ENCODE measurements at places on chromosomes 3 and 15.

- no peak for DNase-seq
These were observed 5.1 kb downstream of the RASA2 start for GRCh38 chr3:141491929-141492328.

DNA sequence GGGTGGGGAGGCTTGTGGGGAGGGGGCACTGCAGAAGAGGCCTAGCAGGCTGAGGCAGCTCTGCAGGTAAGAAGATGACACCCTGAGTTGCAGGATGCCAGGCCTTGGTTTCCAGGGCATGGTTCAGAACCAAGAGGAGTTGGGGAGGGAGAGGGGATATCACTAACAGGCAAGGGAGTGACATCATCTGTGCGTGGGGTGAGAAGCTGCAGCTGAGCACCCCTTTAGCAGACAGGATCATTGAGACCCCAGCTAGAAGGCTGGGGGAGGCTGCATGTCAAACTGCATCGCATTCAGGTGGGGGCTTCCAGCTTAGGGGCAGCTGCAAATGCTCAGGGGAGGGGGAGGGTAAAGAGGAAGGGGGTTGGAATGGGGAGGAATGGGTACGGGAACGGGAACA, 23.0 kb downstream of the CACNA2D2 start:
- no peak for DNase-seq

DNA sequence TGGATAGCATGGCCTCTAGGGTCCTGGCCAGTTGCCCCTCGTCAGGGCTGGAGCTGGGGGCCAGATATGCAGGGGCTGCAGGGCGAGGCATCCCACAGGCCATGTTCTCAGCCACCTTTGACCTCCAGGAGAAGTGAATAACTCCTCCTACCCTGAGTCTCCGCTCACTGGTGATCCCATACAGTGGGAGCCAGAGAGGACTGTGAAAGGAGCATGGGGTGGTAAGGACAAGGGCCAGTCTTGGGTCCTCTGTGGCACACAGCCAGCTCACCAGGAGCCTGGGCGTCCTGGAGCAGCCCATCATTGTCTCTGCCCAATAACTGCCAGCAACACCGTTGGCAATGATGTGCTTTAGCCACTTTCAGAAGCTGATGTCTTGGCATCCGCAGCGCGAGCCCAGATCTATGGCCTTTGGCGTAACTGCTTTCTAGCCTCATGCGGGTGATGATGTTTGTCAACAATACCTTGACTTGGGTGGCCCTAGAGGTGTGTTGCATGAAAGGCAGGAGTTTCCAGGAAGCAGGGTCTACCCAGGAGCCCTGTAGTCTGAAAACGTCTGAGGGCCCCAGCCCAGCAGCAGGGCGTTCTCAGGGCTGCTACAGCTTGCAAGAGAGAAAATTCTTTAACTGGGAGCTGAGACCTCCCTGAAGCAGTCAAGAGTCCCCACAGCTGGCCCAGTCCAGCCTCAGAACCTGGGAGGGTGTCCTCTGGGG, 61.1 kb upstream of the IQSEC1 start:
- DNase-seq, result no peak

DNA sequence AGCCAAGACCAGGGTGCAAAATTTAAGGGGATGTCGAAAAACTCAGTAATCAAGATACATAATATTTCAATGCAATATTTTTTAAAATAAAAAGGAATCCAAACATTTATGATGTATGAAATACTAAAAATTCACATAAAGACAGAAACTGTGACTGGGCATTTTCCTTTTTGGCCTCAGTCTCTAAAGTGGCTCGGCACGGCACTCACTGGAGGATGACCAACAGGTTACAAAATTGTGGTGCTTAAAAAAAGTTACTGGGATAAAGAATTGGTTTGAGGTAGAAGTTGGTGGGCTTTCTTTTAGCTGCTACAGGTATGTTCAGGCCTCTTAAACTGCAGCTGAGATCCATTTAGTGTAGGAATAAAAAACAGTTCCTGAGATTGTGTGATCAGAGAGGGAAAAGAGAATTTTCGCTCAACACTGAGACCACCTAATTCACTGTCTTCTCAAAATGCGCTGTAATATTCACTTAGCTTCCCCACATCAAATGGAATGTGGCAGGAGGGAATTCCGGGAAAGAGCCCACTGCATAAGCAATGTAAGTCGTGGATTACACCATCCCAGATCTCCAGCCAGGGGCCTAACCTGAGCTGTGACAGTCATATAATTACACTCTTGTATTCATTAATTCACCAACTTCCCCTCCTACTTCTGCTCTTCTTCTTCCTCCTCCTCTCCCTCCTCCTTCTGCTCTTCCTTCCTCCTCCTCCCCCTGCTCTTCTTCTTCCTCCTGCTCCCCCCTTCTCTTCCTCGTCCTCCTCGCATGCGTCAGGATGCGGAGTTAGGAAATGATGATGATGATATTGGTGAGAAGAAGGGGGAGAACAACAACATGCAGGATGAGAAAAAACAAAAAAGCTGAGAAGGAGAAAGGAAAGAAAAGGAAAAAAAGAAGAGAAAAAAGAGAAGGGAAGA, 45.9 kb downstream of the HES1 start:
- no peak for DNase-seq

GRCh38 chr3:29099296-29099695, 181.6 kb upstream of the RBMS3 start:
- no peak for DNase-seq

DNA sequence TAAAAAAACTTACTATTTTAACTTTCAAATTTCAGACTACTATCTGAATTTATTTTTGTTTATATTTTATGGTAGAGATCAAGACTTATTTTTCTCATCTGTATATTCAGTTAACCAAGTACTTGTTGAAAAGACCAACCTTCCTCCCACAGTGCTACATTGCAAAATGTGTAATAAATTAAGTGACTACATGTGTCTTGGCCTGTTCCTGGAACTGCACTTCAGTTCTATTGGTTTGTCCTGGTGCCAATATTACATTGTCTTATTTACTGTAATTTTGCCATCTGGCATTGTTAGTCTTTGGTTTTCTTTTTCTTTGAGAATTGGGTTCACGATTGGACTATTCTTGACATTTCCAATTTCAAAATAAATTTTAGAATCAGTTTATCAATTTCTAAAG, 138.4 kb upstream of the KCNMB2 start:
- DNase-seq, result no peak

GRCh38 chr3:37858742-37859141, 2.9 kb upstream of the CTDSPL start:
- no peak for DNase-seq

DNA sequence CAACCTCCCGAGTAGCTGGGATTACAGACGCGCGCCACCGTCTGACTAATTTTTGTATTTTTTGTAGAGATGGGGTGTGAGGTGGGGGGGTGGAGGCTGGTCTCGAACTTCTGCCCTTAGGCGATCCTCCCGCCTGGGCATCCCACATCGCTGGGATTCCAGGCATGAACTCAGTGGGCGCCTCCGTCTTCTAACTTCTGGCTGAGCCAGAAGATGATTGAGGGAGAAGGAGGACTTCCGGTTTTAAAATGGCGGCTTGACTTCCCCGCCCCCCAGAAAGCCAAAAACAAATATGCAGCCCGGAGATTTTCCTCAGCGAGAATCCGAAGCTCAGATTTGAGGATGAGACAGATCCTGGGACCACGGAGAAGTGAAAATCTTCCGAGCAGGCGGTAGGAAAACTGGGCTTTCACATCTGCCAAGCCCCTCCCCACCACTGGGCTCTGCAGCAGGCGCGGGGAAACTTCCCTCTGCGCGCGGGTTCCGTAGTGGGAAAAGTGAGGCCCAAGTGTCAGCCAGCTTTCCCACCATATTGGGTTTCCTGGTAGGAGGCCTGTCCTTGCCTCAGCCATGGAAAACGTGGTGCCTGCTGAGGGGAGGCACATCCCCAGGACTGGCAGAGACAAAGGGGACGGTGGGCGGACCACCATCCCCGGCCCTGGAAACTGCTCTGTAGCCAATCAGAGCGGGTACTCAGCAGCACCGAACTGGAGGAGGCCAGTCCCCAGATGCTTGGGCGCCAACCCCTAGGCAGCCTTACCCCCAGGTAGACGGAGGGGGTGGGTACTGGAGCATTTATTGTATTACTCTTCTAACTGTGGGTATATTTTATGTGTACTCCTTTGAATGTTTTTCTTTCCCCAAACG, 17.3 kb downstream of the CHST14 start:
- DNase-seq, result no peak

- DNase-seq, result no peak
These were observed 900.5 kb downstream of the EPHA3 start for GRCh38 chr3:90007778-90008499.

Measured in right forelimb (tissue), 1 donor.